T-helper 2 cell treated with Interferon-gamma antibody and Interleukin-4, amounts not matched to agents 5 μg/mL and 100 μg/mL, for 36 hours (primary cell): ENCODE measurements at places on chromosomes 1 and 21.

DNA sequence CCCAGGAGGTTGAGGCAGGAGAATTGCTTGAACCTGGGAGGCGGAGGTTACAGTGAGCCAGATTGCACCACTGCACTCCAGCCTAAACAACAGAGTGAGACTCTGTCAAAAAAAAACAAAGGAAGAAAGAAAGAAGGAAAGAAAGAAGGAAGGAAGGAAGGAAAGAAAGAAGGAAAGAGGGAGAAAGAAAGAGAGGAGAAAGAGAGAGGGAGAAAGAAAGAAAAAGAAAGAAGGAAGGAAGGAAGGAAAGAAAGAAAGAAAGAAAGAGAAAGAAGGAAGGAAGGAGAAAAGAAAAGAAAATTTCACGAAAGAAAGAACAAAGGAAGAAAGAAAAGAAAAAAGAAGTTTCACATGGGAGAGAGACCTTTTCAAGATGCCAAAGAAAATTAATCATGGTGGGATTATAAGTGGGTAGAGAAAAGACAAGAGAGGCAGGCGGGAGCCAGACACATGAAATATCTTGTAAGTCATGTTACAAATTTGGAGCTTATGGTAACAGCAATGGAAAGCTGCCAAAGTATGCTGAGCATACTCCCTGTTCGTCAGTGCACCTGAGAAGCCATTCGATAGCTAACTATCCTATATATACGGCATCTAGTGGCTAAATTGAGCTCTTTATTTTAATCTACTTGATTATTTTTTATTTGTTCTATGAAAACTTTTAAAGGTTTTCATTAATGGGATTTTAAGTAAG is 41.3 kb upstream of the TNFSF4 start:
- DNase-seq: no peak

DNA sequence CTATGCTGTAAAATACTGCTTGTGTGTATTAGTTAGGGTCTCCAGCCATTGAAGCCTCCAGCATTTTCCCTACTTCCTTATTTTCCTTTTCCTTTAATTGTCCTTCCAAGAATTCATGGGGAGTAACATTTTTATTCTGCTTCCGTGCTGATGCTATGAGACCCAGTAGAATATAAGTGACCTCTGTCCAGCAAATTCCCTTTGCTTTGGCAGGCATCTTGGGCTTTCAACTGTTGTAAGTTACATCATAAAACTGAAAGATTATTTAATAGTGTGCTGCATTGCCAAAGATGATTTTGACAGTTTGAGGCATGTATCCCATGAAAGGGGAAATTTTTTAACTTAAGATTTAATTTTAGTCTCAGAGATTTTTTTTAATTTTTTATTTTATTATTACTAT is 48.1 kb upstream of the B3GALT2 start:
- no peak for DNase-seq

DNA sequence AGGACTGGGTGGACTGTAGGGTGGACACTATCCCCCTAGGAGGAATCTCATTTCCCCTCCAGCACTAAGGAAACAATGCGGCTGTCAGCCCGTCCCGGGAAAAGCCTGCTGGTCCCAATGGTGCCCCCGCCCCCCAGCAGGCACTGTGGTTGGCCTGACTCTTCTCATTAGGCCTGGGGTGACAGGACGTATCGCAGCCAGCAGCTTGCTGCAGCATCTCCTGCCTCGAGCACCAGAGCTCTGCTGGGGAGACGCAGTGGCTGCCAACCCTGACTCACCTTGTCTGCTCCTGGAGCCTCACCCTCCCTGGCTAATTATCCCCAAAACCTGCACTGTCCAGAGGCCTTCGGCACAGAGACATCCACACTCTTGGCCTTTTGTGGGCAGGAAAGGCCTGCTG is 115.1 kb upstream of the GJB5 start:
- no peak for DNase-seq

- no peak for DNase-seq
Observed at GRCh38 chr21:45334591-45335081, 46.9 kb upstream of the POFUT2 start.

DNA sequence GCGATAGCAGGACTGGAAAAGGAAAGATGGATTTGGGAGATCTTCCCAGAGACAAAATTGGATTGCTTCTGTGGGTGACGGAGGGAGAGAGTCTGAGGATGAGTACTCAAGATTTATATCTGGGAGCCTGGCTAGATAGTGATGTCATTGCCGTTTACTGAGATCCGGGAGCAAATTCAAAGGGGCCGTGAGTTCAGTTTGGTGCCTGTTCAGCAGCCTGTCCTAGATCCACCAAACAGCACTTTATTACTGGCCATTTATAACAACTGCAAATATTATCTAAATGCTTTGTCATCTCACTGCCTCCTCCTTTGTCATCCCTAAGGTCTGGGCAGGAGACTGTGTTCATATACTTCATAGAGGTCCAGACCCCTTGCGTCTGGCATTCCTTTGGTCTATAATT is 29.2 kb downstream of the MAPKAPK2 start:
- no peak for DNase-seq

DNA sequence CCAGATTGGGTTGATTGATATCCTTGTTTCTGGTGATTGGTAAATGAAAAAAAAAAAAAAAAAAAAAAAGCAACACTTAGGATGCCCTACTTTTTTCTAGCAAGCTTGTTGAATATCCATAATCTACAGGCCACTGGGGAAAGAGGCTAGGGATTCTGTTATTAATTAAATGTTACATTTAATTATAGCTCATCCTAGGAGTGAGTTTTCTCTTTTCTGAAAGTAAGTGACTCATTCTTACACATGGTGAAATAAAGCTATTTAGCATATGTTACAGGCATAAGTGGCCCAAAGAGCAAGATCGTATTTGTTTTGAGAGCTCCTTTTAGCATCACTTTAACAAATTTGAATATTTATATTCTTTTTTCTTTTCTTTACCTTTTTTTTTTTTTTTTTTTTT is 94.5 kb downstream of the FNBP1L start:
- no peak for DNase-seq

DNA sequence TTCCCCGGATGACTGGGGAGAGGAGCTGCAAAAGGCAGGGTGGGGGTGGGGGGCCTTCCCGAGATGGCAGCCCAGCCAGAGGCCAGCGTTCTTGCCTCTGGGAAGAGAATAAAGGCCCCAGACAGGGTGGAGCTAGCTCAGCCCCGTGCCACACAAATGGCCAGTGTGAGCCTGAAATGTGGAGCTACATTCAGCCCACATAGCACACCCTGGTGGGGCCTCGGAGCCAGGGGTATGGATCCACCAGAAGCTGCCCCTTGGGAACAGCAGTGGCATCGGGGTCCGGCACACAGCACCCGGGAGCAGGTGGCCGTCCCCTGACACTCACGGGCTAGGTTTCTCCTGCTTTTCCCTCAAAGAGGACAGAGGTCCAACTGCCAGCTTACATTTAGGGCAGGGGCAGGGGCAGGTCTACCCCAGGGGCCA is 93.9 kb downstream of the PDE9A start:
- no peak for DNase-seq

DNA sequence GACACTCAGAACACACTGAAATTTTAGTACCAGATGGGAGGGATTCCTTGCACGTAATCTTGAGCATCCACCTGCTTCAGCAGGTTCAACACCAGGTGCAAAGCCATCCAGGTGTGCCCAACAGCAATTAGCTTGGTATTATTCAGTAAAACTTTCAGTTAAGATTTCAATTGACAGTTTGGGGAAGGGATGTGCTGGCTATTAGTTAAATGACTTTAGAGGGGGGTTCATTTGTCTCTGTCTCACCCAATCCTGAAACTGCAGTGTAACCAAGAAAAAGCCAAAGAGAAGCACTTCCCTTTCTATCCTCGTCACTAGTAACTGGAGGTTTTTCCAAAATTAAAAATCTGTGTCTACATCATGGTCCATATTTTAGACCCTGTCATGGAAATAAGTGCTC is 90.9 kb downstream of the PIK3R3 start:
- no peak for DNase-seq

DNA sequence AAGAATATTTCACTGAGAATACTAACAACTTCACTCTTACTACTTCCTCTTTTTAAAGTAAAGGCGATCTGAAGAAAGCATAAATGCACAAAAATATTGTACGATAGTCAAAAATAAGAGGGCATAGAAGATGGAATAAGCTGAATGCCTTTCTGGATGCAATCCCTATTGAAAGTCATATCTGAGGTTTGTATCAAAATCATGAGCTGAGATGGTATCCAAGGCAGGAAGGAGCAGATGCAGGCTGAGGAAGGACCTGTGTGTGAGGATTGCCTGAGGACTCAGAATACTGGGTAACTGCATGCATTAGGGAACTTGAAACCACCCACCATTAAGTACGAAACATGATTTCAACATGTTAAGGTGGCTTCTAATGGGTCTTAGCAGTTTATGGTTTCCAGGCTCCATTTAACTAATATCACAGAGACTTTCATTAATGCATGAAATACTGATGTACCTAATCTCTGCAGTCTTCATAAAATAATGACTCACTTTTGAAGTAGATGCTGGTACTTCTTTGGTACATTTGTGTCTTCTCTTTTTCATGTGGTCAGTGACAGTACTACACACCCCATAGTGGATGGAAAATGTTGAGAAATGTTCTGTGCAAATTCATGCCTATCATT is 29.6 kb upstream of the RGS1 start:
- DNase-seq: no peak

DNA sequence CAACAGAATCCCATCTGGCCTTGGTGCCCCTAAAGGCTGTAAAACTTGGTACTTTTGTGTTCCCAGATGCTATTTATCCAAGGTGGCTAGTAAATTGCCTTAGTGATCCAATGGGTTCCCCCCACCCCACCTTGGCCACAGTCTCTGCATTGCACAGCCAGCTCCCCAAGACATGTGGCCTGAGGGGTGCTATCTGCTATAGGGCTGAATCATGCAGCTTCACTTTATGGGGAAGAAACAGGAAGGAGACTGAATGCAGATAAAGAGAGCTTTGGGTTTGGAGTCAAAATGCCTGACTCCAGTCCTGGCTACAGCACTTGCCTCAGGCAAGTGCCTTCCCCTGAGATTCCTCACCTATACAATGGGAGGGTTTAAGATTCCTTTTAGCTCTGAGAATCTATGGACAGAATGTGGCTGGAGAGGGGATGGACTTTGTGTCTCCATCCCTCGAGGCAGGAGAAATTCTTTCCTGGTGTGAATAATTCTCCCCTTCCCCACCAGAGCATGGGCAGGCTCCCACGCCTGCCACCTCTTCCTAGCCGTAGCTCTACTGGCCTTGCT is 6.5 kb downstream of the RHEX start:
- DNase-seq: no peak

DNA sequence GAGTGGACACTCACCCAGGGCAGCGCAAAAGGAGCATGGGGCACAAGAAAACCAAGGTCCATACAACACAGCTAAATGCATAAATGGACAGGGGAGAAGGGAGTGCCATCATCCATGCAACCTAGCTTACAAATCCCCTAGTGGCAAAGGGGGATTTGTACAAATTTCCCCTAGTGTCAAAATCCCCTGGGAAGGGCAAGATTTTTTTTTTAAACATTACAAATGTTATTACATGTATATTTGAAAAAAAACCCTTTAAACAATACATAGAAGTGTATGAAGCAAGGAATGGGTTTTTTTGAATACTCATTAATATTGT is 89.6 kb upstream of the IVNS1ABP start:
- no peak for DNase-seq

GRCh38 chr1:214379236-214379970 is 98.4 kb downstream of the SMYD2 start:
- DNase-seq: no peak

DNA sequence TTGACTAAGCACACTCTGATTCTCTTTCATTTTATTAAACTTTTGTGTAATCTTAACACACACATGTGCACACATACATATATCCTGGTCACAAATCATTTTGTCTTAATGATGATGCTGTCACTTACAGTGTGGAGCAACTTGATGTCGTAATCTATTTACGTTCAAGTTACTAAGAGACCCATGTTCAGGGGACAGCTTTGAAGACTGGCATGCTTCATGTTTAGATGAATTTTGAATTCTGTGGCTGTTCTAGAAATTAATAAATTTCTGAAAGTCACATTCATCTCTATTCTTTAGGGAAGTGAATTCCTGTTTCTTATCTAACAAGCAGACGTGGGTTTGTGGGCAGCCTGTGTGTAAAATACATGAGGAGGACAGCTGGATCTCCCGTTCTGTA is 1637.8 kb downstream of the PLA2G4A start:
- no peak for DNase-seq

DNA sequence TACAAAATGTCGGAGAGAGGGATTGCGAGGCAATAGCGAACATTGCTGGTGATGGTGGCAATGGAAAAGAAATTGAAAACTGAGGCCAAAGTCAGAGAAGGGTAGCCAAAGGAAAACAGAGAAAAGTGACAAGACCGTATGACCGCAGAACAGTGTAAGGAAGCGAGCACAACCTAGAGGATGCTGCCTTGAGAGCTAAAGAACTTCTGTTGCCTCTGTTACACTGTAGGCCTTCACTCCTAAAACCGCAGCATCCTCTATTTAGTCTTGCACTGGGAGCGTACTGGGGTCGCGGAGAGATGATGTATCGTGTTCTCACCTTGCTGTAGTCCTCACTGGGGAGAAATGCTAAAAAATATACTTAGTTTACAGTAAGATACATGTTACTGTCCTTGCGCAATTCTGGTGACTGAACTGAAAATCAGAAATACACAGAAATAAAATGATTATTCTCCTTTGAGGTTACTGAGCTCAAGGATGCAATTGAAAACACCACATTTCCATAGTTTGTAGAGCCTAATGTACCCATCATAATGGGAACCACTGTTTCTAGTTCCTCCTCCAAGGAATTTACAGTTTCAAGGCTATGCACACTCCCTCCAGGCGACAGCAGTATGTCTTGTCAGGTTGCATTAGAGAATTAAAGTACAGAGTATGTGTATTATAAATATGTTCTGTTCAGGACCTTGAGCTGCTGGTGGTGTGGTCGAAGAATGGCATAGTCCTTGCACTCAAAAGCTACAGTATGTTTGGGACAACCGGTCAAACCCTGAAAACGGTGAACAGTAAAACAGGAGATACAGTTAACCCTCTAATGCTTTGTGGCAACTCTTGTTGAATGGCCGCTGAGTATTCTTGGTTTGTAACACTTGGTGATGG is 1.3 kb downstream of the NEK7 start:
- DNase-seq: no peak

DNA sequence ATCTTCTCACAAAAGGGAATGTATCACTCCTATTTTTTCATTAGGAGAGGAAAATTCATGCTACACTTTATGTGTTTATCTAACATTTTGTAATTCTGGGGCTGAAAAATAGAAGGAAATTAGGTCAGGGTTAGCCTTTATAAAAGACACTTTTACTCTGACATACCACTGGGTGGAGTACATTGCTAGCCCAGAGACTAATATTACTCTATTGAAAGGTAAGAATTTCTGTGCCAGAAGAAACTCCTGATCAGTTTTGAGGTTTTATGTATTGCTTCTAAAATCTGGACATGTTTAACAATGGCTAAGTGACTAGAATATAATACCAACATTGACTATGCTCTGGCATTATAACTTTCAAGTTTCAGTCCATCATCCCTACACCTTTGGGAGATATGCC is 724.6 kb downstream of the USP25 start:
- no peak for DNase-seq

GRCh38 chr1:111597426-111597825 is 22.2 kb upstream of the RAP1A start:
- DNase-seq: no peak
